ENCODE measurements at places on chromosomes 7 and 10.
A peak's percentile ranks its signal among the peaks of the same experiment; 100 is the strongest.

DNA sequence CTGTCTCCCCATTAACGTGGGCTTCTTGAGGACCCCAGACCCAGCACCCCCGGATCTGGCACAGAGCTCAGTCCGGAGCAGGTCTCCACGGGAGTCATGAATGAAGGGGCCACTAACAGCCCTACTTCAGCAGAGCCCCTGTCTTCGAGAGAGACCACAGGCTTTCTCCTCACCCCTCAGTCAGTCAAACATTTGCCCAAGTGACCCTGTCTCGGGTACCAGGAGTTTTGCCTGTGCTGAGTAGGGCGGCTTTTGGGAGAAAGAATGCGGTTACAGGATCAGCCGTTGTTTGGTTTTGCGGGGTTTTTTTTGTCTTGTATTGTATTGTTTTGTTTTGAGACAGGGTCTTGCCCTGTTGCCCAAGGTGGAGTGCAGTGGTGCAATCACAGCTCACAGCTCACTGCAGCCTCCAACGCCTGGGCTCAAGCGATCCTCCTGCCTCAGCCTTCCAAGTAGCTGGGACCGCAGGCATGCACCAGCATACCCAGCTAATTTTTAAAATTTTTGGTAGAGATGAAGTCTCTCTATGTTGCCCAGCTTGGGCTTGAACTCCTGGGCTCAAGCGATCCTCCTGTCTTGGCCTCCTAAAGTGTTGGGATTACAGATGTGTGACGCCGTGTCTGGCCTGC, 16.5 kb downstream of the ADAP1 start:
- no peak for DNase-seq

- no peak for DNase-seq
These were observed 356.0 kb downstream of the GATA3 start for GRCh38 chr10:8410506-8410905.

DNA sequence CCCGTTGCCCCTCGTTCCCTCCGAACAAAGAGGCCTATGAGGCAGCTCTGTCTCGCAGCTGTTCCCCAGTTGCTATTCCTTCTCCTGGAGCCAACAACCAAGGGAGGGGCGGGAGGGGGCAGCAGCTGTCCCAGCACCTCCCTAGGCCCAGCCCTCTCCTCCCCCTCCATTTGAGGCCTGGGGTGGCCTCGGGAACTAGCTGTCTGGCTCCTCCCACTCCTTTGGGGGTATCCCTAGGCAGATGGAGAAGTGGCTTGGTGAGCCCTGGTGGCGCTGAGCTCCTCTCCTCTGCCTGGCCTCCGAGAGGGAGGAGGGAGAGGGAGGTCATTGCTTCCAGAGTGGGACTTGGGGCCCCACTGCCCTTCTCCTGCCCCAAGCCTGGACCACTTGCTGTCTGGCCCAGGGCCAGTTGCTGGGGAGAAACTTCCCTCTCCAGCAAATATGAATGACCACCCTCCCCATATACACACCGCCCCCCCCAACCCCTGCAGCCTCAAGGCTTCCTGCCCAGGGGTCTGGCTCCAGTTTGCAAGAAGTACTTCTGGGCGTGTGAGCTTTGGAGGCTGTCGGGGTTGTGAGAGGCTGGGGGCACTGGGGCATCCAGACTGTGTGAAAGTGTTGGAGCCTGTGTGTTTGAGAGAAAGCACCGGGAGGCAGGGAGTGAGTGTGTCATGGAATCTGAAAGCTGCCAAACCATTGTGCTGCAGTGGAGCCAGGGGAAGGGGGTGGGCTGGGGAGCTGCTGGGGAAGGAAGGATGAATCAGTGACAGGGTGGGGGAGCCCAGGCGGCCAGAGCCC, 3.1 kb downstream of the FLNC start:
- DNase-seq = peak; percentile 87

DNA sequence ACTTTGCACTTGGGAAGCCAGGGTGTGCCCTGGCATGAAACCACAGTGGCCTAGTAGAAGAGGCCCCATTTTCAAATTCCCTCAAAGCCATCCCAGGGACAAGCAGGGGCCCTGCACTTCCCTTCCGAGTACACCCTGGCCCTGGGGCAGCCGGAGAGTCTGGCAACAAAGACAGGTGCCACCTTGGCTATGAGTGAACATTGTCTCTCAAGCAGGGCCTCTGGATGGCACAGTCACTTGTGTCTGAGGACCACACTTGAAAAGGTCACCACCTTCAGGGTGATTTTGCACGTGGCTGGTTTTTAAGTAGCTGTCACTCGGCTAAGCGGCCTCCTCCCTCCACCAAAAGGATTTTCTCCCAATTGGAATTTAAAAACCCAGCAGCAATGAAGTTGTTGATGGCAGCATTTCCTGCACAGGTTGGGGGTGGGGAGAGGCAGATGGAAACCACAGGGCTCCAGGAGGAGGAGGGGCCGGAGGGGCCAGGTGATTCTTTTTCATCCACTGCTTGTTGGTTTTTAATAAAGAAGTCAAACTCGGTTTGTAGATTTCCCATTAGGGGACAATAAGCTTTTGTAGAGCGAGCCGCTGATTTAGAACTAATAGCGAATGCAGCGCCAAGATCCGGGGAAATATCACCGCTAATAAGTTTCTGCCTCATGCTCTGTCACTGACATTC, 33.9 kb downstream of the C10orf105 start:
- DNase-seq = no peak

DNA sequence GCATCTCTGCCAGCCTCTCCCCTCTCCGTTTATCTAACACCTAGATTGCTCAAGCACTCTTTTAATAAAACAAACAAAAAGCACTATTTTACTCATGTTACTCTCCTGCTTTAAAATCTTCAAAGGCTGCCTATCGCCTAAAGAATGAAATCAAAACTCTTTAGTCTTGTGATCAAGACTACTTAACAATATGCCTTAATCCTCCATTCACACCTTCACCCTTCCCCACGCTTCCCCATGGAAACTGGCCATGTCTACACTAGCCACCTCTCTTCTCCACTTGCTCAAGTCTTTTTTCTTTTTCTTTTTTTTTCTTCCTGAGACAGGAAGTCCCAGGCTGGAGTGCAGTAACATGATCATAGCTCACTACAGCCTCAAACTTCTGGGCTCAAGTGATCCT, 47.8 kb upstream of the TMEM213 start:
- DNase-seq = no peak

- peak; percentile 62 for DNase-seq
These were observed 71.1 kb downstream of the INPP5A start for GRCh38 chr10:132608511-132609195.

DNA sequence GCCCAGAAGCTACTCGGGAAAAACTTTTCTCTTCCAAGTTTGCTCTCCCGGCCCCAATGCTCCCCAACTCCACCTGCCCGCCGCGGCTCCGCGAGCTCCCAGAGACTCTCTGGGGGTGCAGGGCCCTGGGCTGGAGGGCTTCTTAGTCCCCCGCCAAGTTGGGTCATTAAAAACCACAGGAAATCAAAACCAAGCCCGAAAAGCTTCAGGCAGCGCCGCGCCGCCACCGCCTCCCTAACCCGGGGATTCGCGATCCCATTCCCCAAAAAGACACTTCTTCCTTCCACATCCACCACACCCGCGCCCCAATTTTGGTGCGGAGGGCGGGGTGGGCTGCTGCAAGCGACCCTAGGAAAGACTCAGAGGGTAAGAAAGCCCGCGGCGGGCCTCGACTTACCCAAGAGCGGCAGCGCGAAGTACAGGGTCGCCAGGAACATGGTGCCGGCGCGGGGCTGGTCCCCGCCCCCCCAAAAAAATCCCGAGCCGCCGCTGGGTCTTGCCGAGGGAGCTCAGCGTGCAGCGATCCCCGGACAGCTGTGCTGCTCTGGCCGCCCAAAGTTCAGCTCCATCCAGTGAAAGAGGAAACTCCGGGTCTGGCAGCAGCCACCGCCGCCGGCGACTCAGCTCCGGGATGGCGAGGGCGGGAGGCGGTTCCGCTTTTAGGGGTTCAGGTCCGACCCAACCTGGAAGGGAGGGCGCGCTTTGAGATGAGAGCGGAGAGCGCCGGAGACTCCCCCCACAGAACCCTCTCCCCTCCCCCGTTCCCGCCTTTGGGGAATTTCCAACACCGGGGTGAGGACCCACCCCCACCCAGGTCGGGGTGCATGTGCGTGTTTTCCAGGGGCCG, 1.2 kb downstream of the GFRA1 start:
- DNase-seq = peak; percentile 74

- no peak for DNase-seq
These were observed 693.1 kb downstream of the PARD3 start for GRCh38 chr10:34121781-34122622.

DNA sequence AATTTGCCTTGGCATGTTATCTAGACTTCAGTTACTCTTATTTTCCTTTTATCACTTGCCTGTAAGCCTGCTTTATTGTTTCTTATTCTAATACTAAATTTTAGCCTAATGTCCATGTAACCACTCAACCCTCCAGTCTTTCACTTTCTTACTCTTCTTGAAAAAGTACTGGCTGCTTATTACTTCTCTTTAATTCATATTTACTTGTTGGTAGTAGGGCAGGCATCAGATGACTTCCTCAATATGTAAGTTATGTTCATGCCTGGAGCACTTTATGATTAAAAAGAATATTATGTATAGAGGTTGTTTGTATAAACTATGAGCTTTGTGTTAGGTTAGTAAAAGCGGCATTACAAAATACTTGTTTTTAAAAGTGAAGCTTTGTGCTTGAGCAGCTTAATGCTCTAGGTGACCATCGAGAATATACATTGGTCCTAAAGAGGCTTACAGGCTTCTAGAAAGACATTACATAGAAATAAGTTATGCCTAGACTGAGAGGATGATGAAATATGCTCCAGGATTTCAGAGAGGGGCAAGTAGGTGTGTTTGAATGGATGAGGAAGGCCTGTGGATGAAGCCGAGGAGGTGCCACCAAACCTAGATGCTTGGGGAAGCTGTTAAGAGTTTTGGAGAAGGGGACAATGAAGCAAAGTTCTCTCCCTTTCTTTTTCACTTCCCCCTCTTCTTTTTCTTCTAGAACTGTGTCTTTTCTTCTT, 207.1 kb upstream of the HDAC9 start:
- no peak for DNase-seq

DNA sequence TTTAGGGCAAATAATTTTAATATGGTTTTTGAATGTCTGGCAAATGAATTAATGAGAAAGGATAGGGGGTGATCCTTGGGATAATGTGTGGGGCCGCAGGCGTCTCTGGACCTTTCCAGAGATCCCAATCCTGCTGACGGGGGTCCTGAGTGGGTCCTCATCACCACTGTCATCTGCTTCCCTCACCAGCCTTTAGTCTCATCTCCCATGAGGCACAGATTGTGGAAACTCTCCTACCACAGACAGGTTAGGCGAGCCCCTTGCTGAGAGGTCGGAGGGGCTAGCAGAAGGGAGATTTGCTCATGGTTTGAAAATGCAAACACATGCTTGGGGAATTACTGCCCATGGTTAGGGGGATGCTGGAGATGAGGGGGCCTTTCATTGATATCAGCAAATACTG, 484.6 kb downstream of the RPS24 start:
- no peak for DNase-seq

DNA sequence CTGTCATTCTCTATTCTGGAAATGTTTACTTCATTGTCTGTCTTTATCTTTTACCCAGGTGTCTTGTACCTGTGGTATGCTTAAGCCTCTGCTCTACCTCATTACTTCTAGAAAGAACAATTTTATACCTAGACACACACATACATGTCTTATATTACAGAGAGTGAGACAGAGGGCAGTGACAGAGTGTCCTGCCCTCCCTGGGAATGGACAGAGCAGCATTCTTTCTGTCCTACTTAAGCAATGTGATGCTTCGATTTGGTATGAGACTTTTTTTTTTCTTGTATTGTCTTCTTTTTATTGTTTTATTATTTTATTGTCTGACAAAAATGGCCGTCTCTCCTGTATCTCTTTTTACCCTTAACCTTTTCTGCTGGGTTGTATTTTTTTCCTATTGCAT, 286.1 kb downstream of the EXOC4 start:
- no peak for DNase-seq

DNA sequence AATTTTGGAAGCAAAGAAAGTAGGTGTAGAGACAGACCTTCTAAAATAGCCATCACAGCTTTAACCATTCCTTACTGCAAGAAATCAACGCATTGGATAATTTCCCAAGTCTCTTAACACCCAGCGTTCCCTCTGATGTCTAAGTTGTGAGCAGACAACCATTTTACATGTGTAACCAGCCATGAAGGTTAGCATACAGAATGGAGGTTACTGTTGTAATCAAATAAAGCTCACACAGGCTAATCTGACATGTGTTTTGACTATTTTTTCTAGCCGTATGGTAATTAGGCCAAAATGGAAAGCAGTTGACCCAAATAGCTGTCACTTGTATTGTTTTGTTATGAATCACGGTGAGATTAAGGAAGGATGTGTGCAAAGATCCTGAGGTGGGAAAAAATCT, 336.4 kb downstream of the RNLS start:
- DNase-seq = no peak

- no peak for DNase-seq
These were observed 183.1 kb upstream of the PRPS1L1 start for GRCh38 chr7:18210788-18211187.

- no peak for DNase-seq
These were observed 331.3 kb downstream of the PCDH15 start for GRCh38 chr10:54469587-54470323.

GRCh38 chr7:105926131-105926530, 36.9 kb upstream of the CDHR3 start:
- DNase-seq = no peak

DNA sequence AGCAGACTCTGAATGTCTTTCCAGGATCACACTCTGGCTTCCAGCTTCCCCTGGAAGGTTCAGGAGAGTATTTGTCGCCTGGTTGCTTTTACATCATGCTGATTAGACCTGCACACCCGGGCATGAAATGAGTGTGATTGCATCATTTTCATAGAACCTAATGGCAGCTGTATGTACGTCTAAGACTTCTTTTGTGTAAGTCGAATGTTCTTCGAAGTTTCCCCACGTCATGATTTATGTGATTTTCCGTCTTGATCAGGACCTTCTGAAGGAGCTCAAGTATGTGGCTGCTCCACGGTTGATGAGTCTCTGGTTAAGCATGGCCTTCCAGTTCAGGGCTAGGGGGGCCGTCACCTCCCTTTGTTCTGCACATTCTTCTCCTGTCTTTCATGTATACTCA, 4.5 kb downstream of the EIF4H start:
- DNase-seq = no peak

DNA sequence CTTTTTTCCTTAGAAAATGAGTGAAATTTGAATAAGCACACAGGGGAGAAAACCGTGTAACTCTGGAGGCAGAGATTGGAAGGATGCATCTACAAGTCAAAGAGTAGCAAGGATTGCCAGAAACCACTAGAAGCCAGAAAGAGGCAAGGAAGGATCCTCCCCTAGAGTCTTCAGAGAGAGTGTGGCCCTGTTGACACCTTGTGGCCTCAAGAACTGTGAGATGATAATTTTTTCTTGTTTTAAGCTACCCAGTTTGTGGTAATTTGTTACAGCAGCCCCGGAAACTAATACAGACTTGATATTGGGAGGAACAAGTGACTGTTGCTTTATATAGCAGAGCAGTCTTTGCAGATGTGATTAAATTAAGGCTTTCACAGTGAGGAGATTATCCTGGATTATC, 3.6 kb upstream of the GIMAP7 start:
- DNase-seq = no peak

GRCh38 chr7:158366346-158366745, 221.3 kb downstream of the PTPRN2 start:
- DNase-seq = no peak

- DNase-seq = no peak
These were observed 12.4 kb downstream of the ANTXRL start for GRCh38 chr10:46299286-46299535.

- DNase-seq = no peak
These were observed 103.6 kb downstream of the ARHGAP22 start for GRCh38 chr10:48501226-48501625.

All from H7 (cell line).